Head of caudate nucleus (tissue), 42 donors: ENCODE measurements at places on chromosomes 13 and 19.

- DNase-seq, result peak; percentile 84
Measured at GRCh38 chr19:30227661-30228112, 144.5 kb upstream of the ZNF536 start.

GRCh38 chr13:43153436-43154090 lies 130.2 kb downstream of the DNAJC15 start:
- DNase-seq, result no peak

DNA sequence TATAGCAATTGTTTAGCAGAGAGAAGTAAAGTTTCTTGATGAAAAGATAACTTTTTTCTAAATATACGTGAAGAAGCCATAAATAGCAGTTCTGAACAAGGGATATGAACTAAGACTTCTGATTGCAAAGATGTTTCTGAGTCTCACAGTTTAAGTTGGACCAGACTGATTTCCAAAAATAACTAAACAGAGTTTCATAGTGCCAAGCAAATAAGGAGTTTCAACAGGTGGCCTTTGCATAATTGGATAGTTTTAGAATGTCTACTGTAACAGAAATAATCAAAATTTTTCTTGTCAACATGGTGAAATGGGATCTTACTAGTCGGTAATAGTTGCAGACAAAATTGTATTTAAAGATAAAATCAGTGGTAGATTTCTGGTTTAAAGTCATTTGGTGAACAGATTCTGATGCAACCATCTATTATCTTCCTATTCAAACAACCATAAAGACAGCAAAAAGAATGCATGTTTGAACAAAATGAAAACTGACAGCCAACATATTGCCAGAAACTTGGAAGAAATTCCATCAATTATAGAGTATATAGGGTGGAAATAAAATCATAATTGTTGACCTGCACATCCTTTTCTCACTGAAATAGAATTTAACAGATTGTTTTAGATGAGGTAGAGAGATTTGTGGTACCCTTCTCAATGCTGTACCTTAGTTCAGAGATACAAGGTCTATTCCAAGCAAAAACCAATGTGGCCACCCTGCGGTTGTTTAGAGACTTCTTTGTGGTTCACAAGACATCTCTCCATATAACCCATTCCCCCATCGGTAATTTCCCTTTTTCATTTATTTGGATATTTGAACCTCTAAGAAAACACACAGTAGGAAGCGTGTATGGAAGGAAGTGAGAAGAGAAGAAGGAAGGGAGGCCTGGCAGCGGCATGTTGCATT lies 275.3 kb downstream of the COG6 start:
- no peak for DNase-seq

DNA sequence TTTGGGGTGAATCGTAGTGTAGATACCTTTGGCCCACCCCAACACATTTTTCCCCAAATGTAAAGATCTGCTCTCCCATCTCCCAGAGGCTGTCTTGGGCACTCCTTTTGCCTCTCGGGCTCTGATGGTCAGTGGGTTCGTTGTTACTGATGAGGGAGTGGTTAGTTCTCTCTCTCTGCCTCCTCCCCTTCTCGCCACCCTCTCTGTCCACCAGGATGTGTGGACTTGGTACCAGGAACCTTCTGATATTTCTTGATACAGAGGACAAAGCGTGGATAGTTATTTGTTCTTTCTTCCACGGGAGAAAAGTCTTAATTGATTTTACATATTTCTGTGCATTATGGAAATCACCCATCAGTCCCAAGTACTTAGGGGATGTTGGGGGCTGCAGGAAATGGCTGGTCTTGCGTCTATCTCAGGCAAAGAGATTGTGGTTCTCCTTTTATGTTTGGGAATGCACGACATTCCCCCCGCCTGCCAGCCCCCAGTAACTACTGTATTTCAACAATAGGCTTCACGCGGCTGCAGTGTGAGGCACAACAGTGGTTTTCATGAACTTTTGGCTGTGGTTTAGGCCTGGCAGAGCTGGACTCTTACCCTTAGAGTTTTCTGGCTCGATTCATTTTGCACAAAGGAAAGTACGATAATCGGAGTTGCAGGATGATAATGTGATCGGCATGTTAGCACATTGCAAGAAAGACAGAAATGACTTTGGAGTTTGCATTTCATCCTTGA lies 79.0 kb upstream of the ZNF536 start:
- DNase-seq, result peak; percentile 72

DNA sequence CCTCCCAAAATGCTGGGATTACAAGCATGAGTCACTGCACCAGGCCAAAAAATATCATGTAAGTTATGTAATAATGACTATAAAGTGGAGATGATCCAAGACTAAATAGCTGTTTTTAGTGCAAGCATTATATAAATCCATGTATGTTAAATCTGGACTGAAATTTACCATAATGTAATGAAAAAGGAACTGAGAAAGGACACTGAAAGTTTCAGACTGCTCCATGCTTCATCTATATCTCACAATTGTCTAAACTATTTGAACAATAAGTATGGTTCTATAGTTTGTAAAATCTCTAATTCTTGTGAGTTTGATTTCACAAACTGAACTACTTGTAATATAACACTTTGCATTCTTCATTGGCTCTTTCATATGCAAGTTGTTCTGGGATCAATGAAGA lies 2299.5 kb downstream of the PCDH9 start:
- no peak for DNase-seq

DNA sequence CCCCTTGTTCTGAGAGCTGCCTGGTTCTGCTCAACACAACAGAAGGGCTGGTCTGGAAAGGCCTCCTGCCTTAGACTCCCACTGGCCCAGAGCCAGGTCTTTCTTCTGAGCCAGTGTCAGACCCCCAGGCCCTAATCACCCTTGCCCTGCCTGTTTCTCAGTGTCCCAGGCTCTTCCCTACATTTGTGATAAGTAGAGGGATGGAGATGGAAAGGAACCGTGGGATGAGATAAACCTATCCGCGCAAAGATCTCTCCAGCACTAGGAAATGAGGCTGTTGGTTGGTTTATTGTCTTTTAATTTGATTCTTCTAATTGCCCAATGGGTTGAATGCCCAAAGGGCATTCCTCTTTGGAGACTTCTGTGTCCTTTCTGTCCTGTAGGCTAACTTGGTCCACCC lies 470.0 kb downstream of the TSHZ3 start:
- no peak for DNase-seq

DNA sequence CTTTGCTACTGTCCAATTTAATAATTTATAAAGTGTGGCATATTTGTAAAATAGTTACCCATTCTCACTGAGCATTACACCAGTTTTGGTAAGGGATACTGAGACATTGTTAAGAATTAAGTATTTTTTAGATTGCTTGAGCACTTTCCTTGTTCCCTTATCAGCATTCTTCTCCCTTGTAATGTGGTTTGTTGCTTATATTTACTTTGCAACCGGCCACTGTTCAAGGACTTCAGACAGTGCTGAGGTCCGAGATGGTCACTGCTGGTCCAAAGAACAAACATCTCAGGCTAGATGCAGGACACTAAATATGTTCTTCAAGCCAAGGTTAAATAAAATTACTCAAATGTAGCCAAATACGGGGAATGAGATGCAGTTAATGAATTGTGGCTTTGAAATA lies 161.4 kb downstream of the TM9SF2 start:
- no peak for DNase-seq

GRCh38 chr13:85287528-85287927 lies 511.7 kb downstream of the SLITRK6 start:
- no peak for DNase-seq

GRCh38 chr19:9674663-9675357 lies at the start of gene ZNF562:
Gene ZNF562, minus strand, starts transcription at chr19:9675100. Its CDS starts 14,356 bp downstream, at chr19:9660744.
- peak; percentile 92 for DNase-seq

- no peak for DNase-seq
Measured at GRCh38 chr13:29195456-29195855, 375.3 kb downstream of the MTUS2 start.

- no peak for DNase-seq
Measured at GRCh38 chr19:34519602-34520001, 38.0 kb downstream of the WTIP start.

DNA sequence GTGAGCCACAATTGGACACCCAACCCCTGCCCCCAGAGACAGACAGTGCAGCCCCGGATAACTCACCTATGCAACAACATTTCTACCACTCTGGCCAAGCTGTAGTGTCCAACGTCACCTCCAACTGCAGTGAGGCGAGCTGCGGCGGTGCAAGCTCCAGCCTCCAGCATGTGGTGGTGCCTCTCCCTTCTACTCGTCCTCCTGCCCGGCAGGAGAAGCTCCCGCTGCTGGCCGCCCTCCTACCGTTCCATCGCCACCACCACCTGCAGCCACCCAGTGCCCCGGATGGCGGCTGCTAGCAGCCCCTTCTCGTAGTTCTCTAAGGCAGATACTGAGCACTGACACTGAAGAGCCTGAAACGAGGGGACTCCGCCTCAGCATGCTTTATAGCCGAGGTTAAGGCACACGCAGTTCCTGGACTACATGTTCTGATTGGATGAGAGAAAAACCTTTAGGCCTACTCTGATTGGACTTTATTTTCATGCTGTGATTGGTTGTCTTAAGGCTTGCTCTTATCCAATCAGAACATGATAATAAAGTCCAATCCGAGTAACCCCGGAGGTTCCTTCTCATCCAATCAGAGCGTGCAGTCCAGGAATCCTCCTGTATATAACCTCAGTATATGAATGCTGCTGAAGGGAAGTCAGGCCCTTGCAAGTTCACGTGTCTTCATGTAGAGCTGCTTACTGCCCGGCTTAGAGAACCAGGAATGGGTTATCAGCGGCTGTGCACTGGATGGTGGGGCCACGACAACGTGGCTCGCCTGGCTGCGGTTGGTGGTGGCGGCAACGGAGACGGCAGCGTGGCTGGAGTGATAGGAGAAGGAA lies 63.5 kb downstream of the TUBA3C start:
- DNase-seq, result no peak

GRCh38 chr19:9962623-9963290 lies 26.4 kb upstream of the OLFM2 start:
- no peak for DNase-seq

GRCh38 chr19:14056741-14057356 lies 5.0 kb downstream of the PALM3 start:
- DNase-seq, result no peak

DNA sequence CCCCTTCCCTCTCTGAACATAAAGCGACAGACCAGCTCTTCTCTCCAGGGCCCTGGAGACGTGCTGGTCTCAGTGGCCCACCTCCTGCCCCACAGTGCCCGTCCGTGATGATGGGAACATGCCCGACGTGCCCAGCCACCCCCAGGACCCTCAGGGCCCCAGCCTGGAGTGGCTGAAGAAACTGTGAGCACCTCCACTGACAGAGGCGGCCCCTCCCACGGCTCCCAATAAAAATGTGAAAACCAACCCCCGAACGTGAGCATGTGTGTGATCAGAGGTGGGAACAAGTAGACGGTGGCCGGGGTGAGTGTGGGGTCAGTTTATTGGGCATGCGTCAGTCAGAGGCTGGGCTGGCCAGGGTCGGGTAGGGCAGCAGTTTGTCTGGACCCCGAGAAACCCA lies 4.1 kb downstream of the NDUFA3 start:
- DNase-seq, result no peak

DNA sequence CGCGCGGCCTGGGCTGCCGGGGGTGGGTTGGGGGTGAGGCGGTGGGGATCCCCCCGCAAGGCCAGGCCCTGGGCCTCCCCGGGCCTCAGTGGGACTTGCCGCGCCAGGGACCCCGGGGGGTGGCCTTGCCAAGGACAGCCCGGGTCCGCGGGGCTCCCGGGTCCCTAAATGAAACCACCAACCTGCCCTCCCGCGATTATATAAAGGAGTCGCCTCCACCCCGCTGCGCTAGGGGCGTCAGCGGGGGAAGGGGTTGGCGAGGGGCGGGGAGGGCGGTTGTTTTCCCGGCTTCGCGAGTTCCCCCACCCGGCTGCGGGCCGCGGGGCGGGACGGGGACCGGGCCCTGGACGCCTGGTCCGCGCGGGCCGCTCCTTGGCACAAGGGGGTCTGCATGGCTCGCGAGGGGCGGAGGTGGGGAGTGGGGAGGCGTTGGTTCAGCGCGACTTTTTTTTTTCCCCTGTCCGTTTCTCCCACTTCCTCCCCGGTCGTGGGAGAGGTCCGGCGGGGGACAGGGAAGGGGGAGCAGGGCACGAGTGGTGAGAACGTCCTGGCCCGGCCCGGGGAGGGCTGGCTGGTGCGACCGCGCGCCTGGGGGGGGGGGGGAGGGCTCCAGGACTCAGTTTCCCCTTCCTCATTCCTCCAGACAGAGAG lies 822 bp upstream of the ZBTB7A start:
- peak; percentile 46 for DNase-seq

DNA sequence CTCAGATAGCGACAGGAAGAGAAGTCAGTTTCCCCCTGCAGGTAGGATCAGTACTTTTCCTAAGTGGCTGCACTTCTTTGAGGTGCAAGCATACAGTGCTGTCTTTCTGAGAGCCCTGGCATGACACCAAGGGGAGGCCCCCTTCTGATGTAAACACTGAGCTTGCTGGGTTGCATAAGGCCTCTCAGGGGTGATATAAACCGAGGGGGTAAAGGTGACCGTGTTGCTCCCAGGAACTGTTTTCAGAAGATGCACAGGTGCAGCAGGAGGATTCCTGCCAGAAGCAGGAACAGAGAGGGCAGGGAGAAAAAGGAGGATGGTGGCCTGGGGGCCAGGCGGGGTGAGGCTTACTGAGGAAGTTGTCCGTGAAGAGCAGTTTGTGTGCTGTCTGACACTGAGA lies 74.0 kb upstream of the ZNF30 start:
- DNase-seq, result no peak

GRCh38 chr19:14072535-14073260 lies at the start of gene MISP3:
Gene MISP3, plus strand, starts transcription at chr19:14072786. Its CDS starts 524 bp downstream, at chr19:14073310.
- no peak for DNase-seq

GRCh38 chr13:95955255-95955654 lies 97.9 kb downstream of the UGGT2 start:
- DNase-seq, result no peak

- DNase-seq, result no peak
Measured at GRCh38 chr13:46405457-46405856, 18.4 kb upstream of the RUBCNL start.

DNA sequence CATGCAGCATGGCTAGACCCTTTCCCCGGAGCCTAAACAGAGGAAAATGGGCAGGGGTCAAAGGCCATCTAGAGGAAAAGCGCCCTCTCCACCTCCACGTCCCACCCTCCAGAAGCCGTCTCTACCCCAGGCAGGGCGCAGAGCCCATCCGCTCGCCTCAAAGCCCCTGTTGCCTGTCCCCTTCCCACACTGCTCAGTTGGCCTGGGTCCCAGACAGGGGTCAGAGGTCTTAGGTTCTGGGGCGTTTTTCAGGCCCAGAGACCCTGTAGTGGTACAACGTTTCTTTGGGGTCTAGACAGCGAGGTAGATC lies 285 bp downstream of the TMEM143 start:
- DNase-seq, result no peak

DNA sequence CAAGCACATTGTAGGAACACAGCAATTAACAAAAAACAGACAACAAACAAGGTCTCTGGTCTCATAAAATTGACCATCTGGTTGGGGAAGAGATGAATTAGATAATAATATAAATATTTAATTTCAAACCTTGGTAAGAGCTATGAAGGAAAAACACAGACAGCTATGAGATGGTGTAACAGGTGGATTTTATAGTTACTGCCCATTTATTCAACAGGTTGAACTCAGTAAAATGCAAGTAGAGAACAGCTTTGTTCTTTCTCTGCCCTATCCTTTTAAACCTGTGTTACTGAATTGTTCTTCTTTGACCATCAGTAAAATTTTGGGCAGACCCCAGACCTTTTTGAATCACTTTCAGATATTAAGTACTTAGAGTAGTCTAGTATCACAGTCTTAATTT lies 77.6 kb upstream of the FAM216B start:
- DNase-seq, result no peak
